ENCODE measurements at places on chromosomes 11 and 22.

DNA sequence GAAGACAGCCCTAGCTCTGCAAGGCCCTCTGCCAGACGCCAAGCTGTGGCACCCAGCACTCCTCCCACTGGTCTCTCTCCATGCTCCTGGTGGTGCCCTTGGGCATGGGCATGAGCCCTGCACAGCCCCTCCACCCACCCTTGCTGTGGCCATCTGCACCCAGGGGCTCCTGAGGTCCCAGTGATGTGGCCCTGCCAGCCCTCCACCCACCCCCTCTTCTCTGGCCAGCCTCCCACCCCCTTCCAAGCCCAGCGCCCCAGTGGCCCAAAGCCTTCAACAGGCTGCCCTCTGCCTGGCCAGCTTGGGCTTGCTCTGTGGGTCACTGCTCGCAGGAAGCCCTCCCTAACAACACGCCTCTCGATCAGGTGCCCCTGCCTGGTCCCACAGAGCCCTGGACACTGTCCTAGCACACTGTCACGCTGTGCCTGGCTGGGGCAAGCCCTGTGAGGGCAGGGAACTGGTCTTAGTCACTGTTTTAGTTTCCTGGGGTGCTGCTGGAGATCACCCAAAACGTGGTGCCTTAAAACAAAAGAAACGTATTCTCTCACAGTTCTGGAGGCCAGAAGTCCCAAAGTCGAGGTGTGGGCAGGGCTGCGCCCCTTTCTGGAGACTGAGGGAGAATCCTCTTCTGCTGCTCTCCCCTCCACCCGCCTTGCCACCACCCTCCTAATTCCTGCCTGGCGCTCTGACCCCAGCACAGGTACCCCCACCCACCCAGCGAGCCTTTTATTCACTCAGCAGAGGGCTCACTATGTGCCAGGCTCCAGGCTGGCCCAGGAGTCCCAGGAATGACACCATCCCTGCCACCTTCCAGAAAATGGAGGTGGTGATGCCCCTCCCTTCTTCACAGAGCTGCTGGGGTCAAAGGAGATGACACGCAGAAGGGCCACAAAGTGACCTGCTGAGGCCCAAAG lies 14.7 kb downstream of the SULT4A1 start:
- no peak for DNase-seq

DNA sequence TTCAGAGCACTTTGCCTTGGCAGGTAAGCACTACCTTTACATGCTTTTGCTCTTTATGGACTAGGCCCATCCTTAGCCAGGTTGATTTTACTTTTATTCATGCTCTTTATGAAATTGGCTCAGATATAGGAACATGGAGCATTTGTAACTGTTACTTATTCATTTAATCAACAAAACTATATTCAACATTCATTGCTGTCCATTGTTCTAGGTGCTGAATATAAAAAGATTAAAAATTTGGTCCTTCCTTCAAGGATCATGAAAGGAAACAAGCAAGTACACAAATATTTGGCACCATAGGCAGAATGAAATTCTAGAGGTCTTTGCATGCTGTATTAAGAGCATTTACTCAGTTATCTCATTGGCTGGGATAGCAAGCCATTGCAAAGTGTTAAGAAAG lies 161.9 kb upstream of the TTC12 start:
- no peak for DNase-seq

DNA sequence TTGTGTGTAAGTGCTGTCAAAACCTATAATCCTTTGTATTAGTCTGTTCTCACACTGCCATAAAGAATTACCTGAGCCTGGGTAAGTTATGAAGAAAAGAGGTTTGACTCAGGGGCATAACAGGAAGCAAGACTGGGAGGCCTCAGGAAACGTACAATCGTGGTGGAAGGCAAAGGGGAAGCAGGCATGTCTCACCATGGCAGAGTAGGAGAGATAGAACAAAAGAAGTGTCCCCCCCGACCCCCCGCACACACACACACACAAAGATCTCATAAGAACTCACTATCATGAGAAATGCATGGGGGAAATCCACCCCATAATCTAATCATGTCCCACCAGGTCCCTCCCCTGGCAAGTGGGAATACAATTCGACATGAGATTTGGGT lies 2.3 kb upstream of the USP28 start:
- DNase-seq, result no peak

DNA sequence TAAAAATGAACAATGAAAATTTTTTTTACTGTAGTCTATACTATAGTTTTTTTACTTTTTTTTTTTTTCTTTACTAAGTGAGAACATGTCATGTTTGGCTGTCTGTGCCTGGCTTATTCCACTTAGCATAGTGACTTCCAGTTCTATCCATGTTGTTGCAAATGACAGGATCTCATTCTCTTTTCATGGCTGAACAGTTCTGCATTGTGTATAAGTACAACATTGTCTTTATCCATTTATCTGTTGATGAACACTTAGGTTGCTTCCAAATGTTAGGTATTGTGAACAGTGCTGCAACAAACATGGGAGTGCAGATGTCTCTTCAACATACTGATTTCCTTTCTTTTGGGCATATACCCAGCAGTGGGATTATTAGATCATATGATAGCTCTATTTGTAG lies 88.1 kb upstream of the CCDC90B start:
- no peak for DNase-seq

DNA sequence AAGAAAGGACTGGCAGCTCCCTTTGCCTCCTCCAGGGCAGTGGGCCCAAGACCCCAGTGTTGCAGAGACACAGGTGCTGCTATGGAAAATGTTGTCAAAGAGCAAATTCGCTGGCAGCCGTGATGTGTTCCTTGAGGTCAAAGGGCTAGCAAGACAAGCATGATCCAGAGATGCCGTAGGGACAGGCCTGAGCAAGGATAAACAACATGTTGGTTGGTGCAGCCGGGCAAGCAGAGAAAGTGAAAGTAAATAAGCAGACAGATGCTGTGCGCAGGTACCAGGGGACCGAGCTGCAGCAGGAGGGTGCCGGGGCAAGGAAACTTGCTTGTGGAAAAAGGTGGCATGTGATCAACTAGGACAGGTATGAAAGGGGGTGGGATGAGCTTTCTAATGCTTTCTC lies 125.5 kb upstream of the NECTIN1 start:
- no peak for DNase-seq

DNA sequence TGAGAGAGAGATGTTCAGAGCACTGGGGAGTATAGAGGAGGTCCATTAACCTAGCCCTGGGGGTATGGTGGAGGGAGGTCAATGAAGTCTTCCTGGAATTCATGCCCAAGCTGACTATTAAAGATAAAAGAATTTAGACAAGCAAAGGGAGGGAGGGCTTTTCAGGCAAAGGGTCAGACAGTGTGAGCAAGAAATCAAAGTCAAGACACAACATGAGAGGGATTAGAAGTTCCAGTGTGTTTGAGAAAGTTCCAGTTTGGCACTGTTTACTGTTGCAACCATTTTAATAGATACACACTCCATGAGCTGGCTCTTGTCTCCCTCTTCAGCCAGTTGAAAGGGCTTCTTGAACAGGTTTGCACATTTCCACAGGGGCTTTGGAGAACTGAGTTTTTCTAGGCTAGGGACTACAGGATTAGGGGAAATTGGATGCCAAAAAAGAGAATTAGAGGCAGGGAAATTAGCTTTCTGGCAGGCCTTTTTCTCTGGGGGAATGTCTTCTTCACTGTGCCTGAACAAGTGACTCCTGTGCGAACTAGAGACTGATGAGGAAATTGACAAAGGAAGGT lies 14.7 kb upstream of the NNMT start:
- DNase-seq, result no peak

- DNase-seq, result no peak
These were observed 49.2 kb downstream of the RPL27A start for GRCh38 chr11:8731647-8732323.

GRCh38 chr11:10622957-10623791 lies 54.7 kb upstream of the LYVE1 start:
- no peak for DNase-seq

DNA sequence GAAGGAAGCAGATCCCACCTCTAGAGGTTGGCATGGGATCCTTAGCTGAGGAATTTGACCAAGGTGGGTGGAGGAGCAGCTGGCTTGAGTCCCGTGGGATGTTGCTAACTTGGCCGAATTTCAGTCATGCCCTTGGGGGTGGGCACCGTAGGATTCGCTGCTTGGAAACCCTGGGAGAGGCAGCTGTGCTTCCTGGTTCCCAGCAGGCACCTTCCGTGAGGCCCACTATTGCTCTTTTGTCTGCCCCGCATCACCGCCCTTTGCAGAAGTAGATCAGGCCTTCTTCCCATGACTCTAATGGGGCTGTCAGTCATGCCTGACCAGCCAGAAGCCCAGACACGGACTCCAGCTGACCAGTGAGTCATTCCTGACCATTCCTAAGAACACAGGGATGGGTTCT lies 292.3 kb upstream of the SYN3 start:
- DNase-seq, result no peak

GRCh38 chr11:117840881-117841550 lies 16.5 kb upstream of the FXYD2 start:
- DNase-seq, result no peak

- DNase-seq, result no peak
These were observed 15.8 kb downstream of the LINC01488 start for GRCh38 chr11:69497221-69497787.

Data from activated naive CD4-positive, alpha-beta T cell (primary cell).